ENCODE measurements at places on chromosomes 3 and 15.

- no peak for DNase-seq
Measured at GRCh38 chr3:170848292-170848917, 21.6 kb downstream of the RPL22L1 start.

DNA sequence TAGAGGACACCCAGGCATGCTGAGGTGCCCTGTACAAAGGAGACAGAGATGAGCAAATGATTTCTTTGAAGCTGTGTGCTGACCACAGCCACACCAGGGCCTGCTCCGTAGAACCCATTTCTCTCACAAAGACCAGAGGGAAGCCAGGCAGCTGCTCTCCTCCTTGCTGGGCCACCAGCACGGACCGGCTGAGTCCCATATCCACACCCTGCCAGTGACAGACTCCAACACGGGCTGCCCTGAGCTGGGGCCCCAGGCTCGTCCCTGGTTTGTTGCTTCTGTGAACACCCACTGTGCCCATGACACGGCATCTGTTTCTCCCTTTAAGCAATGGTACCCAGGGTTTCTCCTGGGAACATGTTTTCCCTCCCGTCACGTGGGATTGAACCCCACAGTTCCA lies 284.5 kb downstream of the ADAMTS17 start:
- DNase-seq = no peak

DNA sequence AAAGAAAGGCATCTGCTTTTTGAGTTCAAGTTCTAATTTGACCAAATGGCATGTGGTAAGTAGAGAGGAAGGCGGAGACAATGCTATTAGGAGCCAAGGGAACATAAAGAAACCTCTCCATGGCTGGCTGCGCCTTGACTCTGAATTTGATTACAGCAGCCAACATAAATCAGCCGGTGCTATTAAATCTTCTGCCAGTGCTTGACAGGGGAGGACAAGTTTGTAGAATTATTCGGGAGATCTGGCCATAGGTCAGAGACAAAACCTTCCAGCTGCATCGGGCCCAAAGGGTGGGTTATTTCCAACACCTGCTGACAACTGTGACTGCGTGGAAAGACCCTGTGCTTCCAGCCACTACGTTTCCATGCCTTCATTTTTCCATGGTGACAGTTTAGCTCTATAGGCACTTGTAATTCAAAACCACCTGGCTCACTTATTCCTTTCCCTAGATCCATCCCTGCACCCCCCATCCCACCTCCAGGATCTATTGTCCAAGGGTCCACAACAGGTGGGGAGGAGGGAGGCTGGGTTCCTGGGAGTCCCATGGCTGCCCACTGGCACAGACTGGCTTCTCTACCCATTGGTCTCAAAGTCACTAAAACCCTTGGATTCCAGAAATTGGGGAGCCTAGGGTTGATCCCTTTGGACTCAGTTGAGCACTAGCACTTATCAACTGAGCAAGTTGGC lies 15.9 kb downstream of the COLQ start:
- DNase-seq = no peak

DNA sequence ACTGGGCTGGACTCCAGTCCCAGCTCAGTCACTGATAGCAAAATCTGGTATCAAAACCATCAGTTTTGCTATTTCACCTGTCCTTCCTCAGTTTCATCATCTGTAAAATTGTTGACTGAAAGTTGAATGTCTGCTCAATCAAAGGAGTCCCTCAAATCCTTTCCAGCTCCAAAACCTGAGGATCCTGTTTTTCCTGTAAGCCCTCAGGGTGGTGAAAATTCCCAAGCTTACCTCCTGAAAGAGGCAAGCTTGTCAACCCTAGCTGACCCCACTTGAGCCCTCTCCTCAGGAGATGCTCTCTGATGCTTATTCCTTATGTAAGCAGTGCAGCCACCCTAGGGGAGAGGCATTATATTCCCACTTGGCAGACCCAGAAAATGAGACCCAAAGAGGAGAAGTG lies 82.6 kb downstream of the HMG20A start:
- no peak for DNase-seq

DNA sequence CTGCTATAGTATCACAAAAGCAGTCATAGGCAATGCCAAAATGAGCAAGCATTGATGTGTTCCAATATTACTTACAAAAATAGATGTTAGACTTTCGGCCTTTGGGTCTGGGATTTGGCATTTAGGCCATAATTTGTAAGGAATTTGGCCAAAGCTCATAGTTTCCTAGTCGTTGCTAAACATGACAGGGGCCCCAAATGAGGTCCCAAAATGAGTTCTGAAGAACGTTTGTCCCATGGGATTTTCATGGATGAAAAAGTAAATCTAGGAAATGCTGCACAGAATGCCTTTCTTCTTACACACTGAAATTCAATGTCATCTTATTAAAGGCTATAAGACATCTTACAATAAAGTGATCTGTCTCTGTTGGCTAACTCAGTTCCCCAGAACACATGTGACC lies 456.0 kb downstream of the CNTN4 start:
- DNase-seq = no peak

DNA sequence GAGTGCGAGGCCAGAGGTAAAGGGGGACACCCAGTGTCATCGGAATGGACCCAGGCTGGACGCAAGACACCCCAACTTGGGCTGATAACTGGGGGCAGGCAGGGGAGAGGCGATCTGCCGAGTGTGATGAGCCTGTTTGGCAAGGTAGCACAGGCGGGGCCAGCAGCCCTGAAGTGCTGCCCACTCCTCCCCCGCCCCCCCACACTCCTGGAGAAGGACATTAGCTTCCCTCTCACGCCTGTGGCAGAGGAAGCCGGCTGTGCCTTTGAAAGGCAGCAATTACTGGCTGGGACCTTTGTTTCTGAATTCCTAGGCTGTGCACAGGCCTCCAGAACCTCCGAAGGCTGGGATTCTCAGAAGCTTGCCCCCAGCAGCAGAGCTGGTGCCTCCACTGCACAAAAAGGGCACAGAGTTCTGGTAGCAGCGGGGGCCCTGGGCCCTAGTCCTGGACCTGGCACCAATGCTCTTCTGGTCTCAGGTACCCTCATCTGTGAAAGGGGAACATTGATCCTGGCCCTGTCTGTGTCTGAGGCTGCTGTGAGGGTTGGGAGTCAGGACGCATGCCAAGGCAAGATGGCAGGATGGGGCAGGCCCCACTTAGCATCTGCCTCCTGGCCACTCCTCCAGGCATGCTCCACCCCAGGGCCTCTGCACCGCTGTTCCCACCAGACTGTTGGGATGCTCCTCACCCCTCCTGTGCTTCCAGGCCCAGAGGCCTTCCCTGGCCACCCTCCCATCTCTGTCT lies 28.6 kb downstream of the IQSEC1 start:
- no peak for DNase-seq

DNA sequence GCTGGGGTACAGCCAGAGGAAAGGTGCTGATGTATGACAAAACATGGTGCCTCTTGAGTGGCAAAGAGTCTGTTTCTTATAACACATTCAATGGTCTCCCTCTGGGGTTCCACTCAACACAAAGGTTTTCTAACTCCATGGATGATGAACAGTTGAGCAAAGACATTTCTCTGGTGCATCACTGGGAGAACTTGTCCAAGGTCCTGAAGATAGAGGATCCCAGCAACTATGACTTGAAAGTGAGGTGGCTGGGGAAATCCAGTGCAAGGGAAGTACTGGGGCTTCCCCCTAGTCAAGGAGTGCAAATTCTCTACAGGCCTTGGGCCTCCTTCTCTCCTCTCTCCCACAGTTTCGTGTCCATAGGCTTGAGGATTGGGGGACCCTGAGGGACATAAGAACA lies 431.1 kb downstream of the WDR72 start:
- no peak for DNase-seq

GRCh38 chr3:49721896-49722781 lies 1.6 kb downstream of the GMPPB start:
- no peak for DNase-seq

DNA sequence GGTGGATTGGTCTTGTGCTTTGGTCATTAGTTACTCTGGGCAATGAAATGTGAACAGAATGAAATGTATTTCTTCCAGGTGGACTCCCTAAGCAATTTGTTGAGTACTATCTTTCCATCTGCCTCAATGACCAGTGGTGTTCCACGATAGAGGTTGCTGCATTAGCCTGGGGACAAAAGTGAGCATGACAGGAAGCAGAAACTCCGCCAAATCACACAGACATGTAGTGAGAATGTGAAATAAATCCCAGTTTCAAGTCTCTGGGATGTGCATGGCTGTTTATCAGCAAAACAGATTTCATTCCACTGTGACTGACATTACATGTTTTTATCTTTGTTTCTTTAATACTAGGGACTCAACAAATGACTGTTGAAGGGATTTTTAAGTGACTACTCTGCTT lies 63.3 kb upstream of the DCBLD2 start:
- no peak for DNase-seq
